CD4-positive, alpha-beta T cell (primary cell): ENCODE measurements at places on chromosomes 5 and 9.

GRCh38 chr5:69042500-69042899, 51.3 kb upstream of the SLC30A5 start:
- DNase-seq = no peak

DNA sequence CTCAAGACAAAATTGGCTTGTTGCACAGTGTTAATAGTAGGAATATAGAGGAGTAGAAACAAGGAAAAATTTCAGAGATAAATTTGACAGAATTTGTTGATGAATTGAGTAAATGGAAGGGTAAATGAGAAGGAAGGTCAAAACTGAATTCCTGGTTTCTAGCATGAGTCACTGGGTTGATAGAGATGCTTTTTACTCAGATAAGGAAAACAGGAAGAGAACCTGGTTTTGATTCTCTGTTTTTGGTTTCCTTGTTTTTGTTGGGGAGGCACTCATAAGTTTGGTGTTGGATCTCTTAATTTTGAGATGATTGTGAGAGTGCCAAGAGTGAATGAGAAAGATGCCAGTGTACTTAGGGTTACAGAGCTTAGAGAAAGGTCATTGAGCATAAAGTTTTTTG, 7.1 kb downstream of the LRRC70 start:
- no peak for DNase-seq

GRCh38 chr5:89133129-89133528, 250.1 kb upstream of the MEF2C start:
- no peak for DNase-seq

DNA sequence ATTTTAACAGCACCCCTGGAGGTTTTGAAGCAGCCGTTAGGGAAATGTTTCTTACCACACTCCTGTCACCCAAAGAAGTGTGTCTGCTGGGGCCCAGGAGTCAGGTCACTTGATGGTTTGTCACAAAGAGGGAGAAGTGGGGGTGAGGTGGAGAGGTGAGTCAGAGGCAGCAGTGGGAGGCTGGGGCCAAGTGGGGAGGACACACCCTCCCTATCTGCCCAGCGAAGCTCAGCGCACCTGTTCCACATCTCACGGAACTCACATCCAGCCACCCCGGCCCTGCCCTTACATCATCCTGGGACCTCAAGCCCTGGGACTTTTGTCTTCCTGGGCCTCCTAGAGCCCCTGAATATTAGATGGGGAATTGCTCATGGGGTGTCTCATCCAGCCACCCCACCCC, 171.1 kb upstream of the SMIM23 start:
- DNase-seq = no peak

DNA sequence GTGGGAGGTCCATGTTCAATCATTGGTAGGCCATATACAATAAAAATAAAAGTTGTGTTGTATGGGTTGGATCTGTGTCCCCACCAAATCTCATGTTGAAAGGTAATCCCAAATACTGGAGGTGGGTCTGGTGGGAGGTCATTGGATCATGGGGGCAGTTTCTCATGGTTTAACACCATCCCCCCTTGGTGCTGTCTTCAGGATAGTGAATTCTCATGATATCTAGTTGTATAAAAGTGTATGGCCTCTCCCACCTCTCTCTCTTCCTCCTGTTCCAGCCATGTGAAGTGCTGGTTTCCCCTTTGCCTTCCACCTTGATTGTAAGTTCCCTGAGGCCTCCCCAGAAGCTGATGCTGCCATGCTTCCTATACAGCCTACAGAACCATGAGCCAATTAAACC, 15.1 kb downstream of the SPATA9 start:
- DNase-seq = no peak

DNA sequence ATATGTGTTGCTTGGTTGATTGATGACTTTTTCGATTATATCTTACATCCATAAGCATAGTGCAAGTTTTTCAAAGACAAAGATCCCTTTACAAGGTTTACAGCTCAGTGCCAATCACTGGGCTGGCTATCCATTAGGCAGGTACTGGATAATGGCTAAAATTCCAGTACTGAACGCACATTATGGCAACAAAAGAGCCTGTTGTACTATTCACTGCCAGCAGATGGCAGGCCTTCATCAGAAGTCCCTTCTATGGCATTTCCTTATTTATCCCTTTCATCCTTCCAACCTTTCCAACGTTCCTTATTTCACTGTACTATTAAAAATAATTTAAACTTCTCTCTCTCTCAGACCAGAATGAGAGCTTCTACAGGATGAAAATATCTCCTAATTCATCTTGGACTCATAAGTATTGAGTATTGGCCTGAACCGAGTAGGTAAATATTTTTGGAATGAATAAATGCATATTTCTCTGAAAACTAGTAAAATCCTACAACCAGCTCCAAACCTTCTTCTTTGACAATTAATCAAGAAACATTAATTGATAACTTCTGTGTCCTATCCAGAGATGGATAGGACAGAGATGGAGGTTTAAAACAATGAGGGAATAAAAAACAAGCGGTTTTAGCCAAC, 6.7 kb upstream of the WNT8A start:
- peak; percentile 75 for DNase-seq
